ENCODE measurements at places on chromosomes 6 and 20. TPM values are rescaled to one million over a fixed set of nuclear protein-coding genes. Genes with fewer than 3 reads are reported as not detected.
A peak's percentile ranks its signal among the peaks of the same experiment; 100 is the strongest.

DNA sequence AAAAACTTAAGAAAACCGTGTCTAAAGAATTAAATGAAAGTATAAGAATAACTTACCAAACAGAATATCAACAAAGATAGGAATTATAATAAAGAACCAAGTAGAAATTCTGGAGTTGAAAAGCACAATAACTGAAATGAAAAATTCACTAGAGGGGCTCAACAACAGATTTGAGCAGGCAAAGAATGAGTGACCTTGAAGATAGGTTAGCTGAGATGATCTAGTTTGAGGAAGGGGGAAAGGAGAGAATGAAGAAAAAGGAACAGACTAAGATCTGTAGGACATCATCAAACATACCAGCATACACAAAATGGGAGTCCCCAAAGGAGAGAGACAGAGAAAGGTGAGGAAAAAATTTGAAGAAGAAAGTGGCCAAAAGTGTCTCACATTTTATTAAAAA lies 37.7 kb upstream of the TULP1 start:
- H3K4me1 ChIP-seq = peaks cover 4% of the 10 kb centered on the region
- H3K36me3 ChIP-seq = peaks cover 1% of the 10 kb centered on the region
- no peaks in the 10 kb centered on the region for H3K27me3 ChIP-seq
- no peak for DNase-seq
- H3K4me3 ChIP-seq = no peak overlapping the region

- H3K27ac ChIP-seq = no peak overlapping the region
- no peak for DNase-seq
- H3K27me3 ChIP-seq = no peaks in the 10 kb centered on the region
- no peaks in the 10 kb centered on the region for H3K4me1 ChIP-seq
Measured at GRCh38 chr20:48181261-48181935, 396.1 kb upstream of the SULF2 start.

- no peaks in the 10 kb centered on the region for H3K27me3 ChIP-seq
- H3K4me3 ChIP-seq = no peak overlapping the region
- H3K4me1 ChIP-seq = peaks cover 4% of the 10 kb centered on the region
- no peak overlapping the region for H3K27ac ChIP-seq
- peaks cover 2% of the 10 kb centered on the region for H3K36me3 ChIP-seq
Measured at GRCh38 chr6:129542705-129543104, 167.3 kb downstream of the ARHGAP18 start.

- H3K27ac ChIP-seq = no peak overlapping the region
- peaks cover 17% of the 10 kb centered on the region for H3K4me1 ChIP-seq
- no peak overlapping the region for H3K4me3 ChIP-seq
- H3K36me3 ChIP-seq = peaks cover 6% of the 10 kb centered on the region
- DNase-seq = no peak
Measured at GRCh38 chr6:7241709-7242645, 71.0 kb downstream of the SSR1 start.

DNA sequence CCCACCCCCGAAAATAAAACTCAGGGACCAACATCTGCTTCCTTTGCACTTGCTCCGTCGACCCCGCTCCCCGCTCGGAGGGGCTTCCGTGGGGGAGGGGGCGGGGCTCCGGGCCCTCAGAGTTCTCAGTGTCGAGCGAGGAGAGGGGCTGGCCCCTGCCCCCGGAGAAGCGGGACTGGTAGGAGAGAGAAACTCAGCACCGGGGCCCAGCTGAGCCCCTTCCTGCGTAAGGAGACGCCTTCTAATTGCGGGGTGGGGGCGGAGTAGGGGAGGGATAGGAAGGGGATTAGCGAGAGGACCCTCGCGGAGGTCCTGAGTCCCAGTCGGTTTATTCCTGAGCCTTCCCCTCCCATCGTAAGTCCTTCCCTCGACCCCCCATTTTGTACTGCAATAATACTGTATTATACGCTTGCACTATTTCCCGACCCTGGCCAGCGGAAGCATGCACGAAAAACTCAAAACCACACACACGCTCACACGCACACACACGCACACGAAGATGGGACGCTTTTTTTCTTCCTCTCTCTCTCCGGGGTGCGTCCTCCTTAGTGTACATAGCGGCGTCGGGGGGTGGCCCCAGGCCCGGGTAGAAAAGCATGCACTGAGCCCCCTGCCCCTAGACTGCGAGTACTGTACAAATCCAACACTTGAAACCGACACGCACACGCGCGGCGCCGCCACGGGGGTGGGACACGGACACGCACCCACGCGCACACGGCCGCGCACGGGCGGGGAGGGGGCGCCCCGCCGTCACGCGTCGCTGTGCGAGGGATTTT lies 22.1 kb upstream of the SLC22A7 start:
- peak; percentile 29 for DNase-seq
- H3K4me3 ChIP-seq = peak overlapping the region; percentile 70
- H3K27me3 ChIP-seq = peaks cover 47% of the 10 kb centered on the region

DNA sequence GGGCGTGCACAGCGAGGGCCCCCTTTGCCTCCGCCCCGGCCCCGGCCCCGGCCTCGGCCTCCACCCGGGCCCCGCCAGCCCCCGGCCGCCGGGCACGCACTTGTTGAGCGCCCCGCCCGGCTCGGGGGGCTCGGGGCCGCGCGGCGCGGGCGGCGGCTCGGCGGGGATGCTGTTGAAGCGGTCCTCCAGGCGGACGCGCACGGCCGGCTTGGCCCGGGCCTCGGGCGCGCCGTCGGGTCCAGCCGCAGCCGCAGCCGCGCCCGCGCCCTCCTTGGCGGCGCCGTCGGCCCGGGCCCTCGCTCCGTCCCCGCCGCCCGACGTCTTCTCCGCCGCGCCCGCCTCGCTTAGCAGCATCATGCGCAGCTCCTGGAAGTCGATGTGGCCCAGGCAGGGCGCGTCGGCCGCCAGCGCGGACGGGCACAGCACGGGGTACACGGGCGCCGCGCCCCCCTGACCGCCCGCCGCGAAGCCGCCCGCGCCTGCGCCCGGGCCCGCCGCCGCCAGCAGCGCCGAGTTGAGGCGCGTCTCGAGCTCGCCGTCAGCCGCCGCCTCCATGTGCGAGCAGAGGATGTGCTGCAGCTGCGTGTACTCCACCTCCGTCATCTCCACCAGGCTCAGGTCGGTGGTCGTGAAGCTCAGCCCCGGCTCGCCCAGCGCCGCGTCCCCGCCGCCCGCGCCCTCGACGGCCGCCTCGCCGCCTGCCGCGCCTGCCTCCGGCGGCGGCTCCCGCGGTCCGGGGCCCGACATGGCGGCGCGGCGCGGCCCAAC lies 514 bp downstream of the TCFL5 start:
- peak; percentile 60 for DNase-seq
- peaks cover 23% of the 10 kb centered on the region for H3K4me1 ChIP-seq
- H3K27me3 ChIP-seq = no peaks in the 10 kb centered on the region
- peaks cover 15% of the 10 kb centered on the region for H3K36me3 ChIP-seq

DNA sequence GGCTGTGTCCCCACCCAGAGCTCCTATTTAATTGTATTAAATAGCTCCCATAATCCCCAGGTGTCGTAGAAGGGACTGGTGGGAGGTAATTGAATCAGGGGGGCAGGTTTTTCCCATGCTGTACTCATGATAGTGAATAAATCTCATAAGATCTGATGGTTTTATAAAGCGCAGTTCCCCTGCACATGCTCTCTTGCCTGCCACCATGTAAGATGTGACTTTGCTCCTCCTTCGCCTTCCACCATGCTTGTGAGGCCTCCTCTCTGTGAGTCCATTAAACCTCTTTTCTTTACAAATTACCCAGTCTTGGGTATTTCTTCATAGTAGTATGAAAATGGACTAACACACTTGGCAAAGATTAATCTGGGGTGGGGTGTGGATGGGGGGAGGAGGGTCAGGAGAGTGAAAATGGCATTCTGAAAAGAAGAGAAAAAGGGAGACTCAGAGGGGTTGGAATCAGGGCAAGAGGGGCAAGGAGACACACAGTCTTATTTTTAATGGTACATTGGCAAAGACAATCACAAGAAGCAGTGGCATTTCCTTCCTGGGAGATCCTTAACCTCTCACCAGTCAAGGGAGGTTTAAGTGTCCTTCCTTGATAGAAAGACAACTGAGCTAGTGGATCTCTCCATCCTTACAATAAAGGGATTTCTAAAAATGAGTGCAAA lies 37.5 kb upstream of the NOX3 start:
- peaks cover 18% of the 10 kb centered on the region for H3K4me1 ChIP-seq
- no peak overlapping the region for H3K4me3 ChIP-seq
- peaks cover 10% of the 10 kb centered on the region for H3K36me3 ChIP-seq
- H3K27me3 ChIP-seq = no peaks in the 10 kb centered on the region
- H3K27ac ChIP-seq = peak overlapping the region; percentile 74

Gene PSORS1C1
- 0.19 TPM for total RNA-seq

DNA sequence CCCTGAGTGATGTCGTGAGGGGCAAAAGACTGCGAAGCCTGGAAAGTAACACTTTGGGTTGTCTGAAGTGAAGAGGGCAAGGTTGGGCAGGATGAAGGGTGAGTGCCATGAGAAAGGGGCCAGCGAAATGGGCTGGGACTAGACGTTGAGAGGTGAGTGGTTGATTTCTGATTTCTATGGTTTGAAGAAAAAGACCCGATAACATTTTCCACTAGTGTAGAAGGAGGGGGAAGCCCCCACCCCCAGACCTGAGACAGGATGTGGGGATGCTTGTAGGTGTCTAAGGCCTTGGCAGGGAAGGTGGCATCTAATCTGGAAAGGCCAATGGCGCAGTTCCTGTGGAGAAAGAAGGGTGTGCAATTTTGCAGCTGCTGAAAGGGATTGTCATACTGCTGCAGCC lies 25.3 kb upstream of the KIF3B start:
- no peaks in the 10 kb centered on the region for H3K27me3 ChIP-seq
- peak overlapping the region; percentile 62 for H3K4me3 ChIP-seq
- peak; percentile 88 for DNase-seq
- H3K36me3 ChIP-seq = peaks cover 21% of the 10 kb centered on the region

DNA sequence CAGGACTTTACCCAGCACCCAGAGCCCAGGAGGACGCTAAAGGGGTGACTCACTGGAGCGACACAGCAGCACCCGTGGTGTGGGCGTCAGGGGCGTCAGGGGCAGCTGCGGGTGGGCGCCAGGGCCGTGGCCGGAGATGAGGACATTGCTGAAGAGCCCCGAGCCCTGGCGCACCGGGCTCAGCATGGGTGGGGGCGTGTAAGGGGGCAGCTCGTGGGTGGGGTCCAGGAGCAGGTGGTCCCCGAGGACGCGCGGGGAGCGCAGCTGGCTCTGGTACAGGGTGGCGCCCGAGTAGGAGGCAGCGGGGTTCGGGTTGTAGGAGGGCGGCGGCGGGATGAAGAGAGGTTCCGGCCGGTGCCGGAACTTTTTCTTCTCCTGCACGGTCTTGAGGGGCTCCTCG lies 41.6 kb upstream of the MRPS10 start:
- no peak for DNase-seq
- no peaks in the 10 kb centered on the region for H3K27me3 ChIP-seq
- no peak overlapping the region for H3K4me3 ChIP-seq
- H3K27ac ChIP-seq = no peak overlapping the region
- H3K4me1 ChIP-seq = peaks cover 7% of the 10 kb centered on the region
- peaks cover 6% of the 10 kb centered on the region for H3K36me3 ChIP-seq

DNA sequence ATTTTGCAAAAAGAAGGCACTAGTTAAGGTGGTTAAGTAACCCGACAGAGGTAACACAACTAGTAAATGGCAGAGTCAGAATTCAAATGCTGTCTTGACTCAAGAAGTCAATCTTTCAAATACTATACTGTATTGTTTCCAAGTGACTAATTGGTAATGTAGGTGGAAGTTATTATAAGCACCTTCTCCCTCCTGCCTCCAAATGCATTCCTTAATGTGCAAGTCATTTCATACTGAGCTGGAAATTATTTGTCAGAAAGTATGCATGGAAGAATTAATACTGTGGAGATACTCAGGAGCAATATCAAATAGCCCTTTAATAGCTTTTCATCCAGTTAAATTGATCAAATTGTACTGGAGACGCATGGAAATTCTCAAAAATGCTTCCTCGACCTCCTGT lies 579.1 kb downstream of the DOK5 start:
- no peaks in the 10 kb centered on the region for H3K27me3 ChIP-seq
- no peaks in the 10 kb centered on the region for H3K4me1 ChIP-seq
- no peak overlapping the region for H3K27ac ChIP-seq

- no peak overlapping the region for H3K4me3 ChIP-seq
- DNase-seq = no peak
- H3K27ac ChIP-seq = peak overlapping the region; percentile 44
- no peaks in the 10 kb centered on the region for H3K27me3 ChIP-seq
- H3K4me1 ChIP-seq = peaks cover 15% of the 10 kb centered on the region
Measured at GRCh38 chr6:118506071-118506638, 41.9 kb upstream of the PLN start.

Gene SLC12A5
- 0.26 TPM for total RNA-seq

Gene TGM2
- total RNA-seq = not detected

Gene SLC35F1
- total RNA-seq = 0.08 TPM

GRCh38 chr20:40512994-40513393 lies 176.0 kb downstream of the MAFB start:
- H3K36me3 ChIP-seq = no peaks in the 10 kb centered on the region
- no peaks in the 10 kb centered on the region for H3K4me1 ChIP-seq
- no peak overlapping the region for H3K4me3 ChIP-seq
- no peak for DNase-seq
- no peak overlapping the region for H3K27ac ChIP-seq

Gene AVP
- not detected for total RNA-seq

DNA sequence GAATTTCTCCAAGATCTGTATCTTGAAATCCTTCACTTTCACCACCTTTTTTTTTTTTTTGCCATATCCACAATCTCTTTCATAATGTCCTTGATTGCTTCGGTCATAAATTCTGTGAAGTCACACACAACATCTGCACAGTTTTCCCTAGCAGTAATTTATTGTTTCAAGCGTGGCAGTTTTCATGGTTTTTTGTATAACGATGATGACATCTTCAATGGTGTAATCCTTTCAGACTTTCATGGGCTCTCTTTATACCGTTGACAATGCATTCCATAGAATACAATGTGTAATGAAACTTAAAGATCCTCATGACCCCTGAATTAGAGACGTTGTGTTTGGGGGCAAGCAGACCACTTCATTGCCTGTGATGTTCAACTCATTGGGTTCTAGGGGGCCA lies 693.1 kb downstream of the PTPRT start:
- H3K36me3 ChIP-seq = no peaks in the 10 kb centered on the region
- H3K27ac ChIP-seq = no peak overlapping the region
- no peaks in the 10 kb centered on the region for H3K27me3 ChIP-seq
- no peak for DNase-seq
- H3K4me1 ChIP-seq = no peaks in the 10 kb centered on the region

Gene SALL4
- 0.43 TPM for total RNA-seq

Gene PCK1
- not detected for total RNA-seq

Gene KCNK16
- not detected for total RNA-seq

Gene CARMIL1
- total RNA-seq = 8.1 TPM

DNA sequence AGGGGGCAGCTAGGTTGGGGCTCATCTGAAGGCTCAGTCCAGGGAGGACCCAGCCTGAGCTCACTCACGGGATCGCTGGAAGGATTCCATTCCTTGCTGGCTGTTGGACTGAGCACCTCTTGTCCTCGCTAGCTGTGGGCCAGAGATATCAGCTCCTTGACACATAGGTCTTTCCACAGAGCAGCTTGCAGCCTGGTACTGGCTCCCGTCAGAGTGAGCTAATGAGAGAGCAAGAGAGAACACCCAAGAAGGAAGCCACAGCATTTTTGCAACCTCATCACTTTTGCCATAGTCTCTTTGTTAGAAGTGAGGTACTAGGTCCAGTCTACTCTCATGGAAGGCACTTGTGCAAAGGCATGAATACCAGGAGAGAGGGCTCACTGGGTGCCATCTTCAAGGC lies 179.9 kb downstream of the CDC5L start:
- DNase-seq = no peak
- H3K27me3 ChIP-seq = peaks cover 3% of the 10 kb centered on the region
- H3K4me3 ChIP-seq = no peak overlapping the region
- no peaks in the 10 kb centered on the region for H3K4me1 ChIP-seq

GRCh38 chr20:34015401-34016335 lies 22.0 kb downstream of the RALY start:
- H3K4me3 ChIP-seq = no peak overlapping the region
- no peaks in the 10 kb centered on the region for H3K27me3 ChIP-seq
- peaks cover 9% of the 10 kb centered on the region for H3K36me3 ChIP-seq
- peak overlapping the region; percentile 5 for H3K27ac ChIP-seq
- DNase-seq = no peak

- H3K4me1 ChIP-seq = no peaks in the 10 kb centered on the region
- H3K4me3 ChIP-seq = no peak overlapping the region
- no peak for DNase-seq
- no peaks in the 10 kb centered on the region for H3K36me3 ChIP-seq
Measured at GRCh38 chr20:14555676-14556075, 218.3 kb upstream of the FLRT3 start.

Measured in activated naive CD8-positive, alpha-beta T cell treated with anti-CD3 and anti-CD28 coated beads for 36 hours (primary cell).